Right cardiac atrium (tissue), 5 donors: ENCODE measurements at places on chromosomes 4 and X. TPM values are rescaled to one million over a fixed set of nuclear protein-coding genes. Genes with fewer than 3 reads are reported as not detected.

Gene BRS3
- total RNA-seq: not detected

Gene TMEM47
- 40.7 TPM for total RNA-seq

Gene GNRHR
- not detected for total RNA-seq

Gene GK
- total RNA-seq: 5.7 TPM

Gene CTAG1B
- total RNA-seq: not detected

Gene VSIG1
- not detected for total RNA-seq

Gene ATP8A1
- total RNA-seq: 28.2 TPM

Gene FGFBP1
- not detected for total RNA-seq

Gene MUC7
- total RNA-seq: not detected

Gene GPR78
- total RNA-seq: not detected

Gene TCEANC
- total RNA-seq: 4.8 TPM

Gene NPY2R
- 0.12 TPM for total RNA-seq

Gene CFAP299
- not detected for total RNA-seq

Gene FSTL5
- not detected for total RNA-seq

Gene RASSF6
- not detected for total RNA-seq

Gene SPATA18
- 2.5 TPM for total RNA-seq

Gene MTMR8
- total RNA-seq: 0.88 TPM

Gene HSFX3
- total RNA-seq: not detected

Gene PLAC8
- 2.8 TPM for total RNA-seq

Gene MAGEA11
- not detected for total RNA-seq

Gene DCAF12L2
- total RNA-seq: 0.26 TPM

Gene ADH7
- total RNA-seq: not detected

Gene KIAA1210
- 0.17 TPM for total RNA-seq

Gene XK
- 7.7 TPM for total RNA-seq

Gene MAGEB1
- not detected for total RNA-seq

Gene KCNE5
- total RNA-seq: 0.26 TPM

Gene MXRA5
- total RNA-seq: 3.1 TPM

Gene TRAM1L1
- total RNA-seq: 0.51 TPM

Gene SLC9B1
- total RNA-seq: 0.94 TPM

Gene WAS
- 4.9 TPM for total RNA-seq
